ENCODE measurements at places on chromosomes 7 and 10. TPM values are rescaled to one million over a fixed set of nuclear protein-coding genes. Genes with fewer than 3 reads are reported as not detected.

DNA sequence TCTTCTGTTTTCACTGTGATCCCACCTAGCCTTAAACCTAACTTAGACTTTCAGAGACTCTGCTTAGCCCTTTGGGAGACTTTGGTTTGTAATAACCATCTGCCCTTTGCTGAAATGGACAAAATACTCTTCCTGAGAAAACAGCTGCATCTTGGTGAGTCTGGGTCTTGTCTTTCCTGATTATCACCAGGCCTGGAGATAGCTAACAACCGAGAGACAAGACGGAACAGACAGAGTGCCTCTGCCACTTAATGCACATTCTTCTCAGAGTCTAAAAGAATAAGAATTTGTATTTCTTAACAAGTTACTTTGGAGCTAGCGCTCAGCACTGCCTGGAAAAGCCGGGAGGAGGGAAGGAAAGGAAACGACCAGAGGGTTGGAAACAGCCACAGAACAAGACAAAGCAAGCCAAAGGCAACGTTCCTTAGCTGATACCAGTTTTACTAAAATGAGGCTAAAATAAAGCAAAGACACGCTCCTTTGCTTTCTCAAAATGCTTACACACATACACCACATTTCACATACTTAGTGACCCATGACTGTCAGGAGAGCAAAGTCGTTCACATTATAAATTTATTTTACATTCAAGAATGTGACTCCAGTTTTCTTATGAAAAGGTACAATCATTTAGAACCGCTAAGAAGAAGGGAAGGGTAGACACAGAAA, 70.3 kb upstream of the DGKI start:
- no peak for DNase-seq
- H3K4me1 ChIP-seq = peaks cover 3% of the 10 kb centered on the region
- H3K27me3 ChIP-seq = no peaks in the 10 kb centered on the region
- no peak overlapping the region for H3K27ac ChIP-seq

DNA sequence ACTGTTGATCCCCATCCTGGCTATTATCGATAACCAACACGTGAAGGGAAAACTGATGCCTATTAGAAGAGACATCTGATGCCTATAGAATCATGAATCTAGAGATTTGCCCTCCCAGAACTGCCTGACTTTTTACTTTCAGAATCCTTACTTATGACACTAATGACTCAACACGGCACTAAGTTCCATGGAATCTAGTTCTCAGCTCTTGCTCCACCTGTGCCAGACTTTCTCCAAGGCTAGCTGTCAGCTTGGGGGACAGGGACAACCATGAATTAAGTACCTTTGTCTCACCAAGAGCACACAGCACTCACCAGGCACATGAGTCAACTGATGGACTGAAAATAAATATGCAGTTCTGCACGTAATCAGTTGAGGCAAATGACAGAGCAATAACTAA, 184.2 kb downstream of the FRMD4A start:
- H3K27me3 ChIP-seq = no peaks in the 10 kb centered on the region
- DNase-seq = no peak
- no peaks in the 10 kb centered on the region for H3K4me1 ChIP-seq
- H3K36me3 ChIP-seq = no peaks in the 10 kb centered on the region
- H3K27ac ChIP-seq = no peak overlapping the region

Gene ZNF365
- total RNA-seq = 1.3 TPM

Gene NUDT13
- 2.9 TPM for total RNA-seq

DNA sequence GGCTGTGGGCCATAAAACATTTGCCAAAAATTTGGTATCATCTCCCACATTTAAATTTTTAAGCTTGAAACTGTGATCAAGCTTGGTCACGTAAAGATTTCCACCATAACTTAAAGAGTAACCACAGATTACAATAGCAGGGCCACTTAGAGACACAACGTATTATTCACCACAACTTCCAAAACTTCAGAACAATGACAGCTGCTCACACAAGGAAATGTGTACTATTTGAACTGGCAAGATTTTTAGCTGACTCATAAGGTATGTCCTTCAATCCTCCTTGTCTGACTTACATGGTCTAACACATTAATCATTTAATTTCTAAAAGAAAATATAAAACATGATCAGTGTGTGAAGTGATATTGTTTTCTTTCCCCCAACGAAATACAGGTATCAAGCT, 234.5 kb downstream of the PARD3 start:
- DNase-seq = no peak
- H3K27ac ChIP-seq = no peak overlapping the region
- no peaks in the 10 kb centered on the region for H3K36me3 ChIP-seq
- H3K4me3 ChIP-seq = no peak overlapping the region
- H3K27me3 ChIP-seq = no peaks in the 10 kb centered on the region
- H3K4me1 ChIP-seq = peaks cover 66% of the 10 kb centered on the region

- no peaks in the 10 kb centered on the region for H3K27me3 ChIP-seq
- DNase-seq = no peak
- no peak overlapping the region for H3K4me3 ChIP-seq
- no peaks in the 10 kb centered on the region for H3K36me3 ChIP-seq
These were observed 32.6 kb downstream of the PIP4K2A start for GRCh38 chr10:22681783-22682183.

Gene MET
- total RNA-seq = 27.2 TPM

DNA sequence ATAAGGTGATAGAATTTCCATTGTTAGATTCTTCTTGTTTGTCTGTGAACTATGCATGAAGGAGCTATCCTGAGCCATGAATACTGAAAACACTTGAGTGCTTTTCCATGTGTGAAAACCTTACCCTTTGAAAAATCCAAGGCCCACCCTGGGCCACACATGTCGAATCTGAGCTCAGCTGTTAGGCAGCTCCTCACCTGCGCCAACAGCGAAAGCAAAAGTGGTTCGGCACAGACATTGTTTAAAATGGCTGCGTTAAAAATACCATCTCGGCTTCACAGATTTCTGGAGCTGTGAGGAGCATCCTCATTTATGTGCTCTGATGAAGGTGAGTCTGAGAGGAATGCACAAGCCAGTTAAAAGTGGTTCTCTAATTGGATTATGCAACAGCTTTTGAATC, 137.7 kb downstream of the NEUROD6 start:
- no peak overlapping the region for H3K27ac ChIP-seq
- H3K4me3 ChIP-seq = no peak overlapping the region
- DNase-seq = no peak
- no peaks in the 10 kb centered on the region for H3K27me3 ChIP-seq
- H3K4me1 ChIP-seq = no peaks in the 10 kb centered on the region
- no peaks in the 10 kb centered on the region for H3K36me3 ChIP-seq

DNA sequence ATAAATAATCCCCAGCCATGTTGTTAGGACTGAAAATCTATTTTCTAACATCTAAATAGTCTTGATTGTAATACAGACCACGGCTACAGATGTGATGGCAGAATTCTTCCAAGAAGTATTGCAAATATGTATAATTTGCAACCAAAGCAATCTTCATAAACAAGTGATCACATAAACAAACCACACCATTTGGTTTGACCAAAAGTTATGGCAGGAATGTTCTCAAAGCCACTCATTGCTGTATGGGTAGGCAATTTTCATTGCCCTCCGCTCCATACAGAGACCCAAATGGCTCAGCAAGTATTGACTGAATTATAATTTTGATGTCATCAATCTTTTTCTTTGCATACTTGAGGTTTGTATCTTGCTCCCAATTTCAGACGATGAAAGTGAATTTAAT, 19.0 kb upstream of the RHOBTB1 start:
- H3K27me3 ChIP-seq = no peaks in the 10 kb centered on the region
- no peak overlapping the region for H3K27ac ChIP-seq
- H3K36me3 ChIP-seq = no peaks in the 10 kb centered on the region
- H3K4me1 ChIP-seq = peaks cover 5% of the 10 kb centered on the region

DNA sequence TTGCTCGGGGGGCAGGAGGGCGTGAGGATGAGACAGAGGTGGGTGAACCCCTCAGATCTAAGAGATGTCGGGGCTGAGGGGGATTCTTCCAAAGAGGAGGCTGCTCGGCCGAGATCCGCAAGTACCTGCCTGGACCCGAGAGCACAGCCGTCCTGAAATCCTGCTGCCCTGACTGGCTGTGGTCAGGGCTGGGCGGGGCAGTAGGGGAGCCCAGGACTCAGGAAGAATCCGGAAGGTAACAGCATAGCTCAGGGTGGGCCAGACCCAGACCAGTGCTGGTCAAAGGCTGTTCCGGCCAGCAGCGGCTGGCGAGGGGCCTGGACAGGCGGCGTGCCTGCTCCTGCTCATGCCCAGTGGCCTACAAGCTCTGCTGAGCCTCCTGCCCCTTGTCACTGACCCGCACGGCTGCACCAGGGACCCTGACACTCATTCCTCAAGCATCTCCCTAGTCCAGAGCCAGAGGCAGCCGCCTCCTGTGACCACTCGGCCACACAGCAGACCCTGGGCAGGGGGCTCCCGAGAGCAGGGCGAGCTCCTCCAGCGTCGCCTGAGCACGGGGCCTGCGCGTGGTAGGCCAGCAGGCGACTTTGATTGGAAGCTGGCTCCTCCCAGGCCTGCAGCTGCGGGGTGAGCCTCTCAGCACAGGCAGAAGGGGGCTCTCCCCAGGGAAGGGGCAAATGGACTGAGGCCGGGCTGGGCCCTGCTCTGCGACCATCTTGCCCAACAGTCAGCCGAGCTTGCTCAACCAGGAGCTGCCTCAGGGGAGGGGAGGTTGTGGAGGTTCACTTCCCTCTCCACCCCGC, 3.1 kb upstream of the ADAP1 start:
- peaks cover 37% of the 10 kb centered on the region for H3K4me1 ChIP-seq
- H3K4me3 ChIP-seq = no peak overlapping the region
- no peaks in the 10 kb centered on the region for H3K36me3 ChIP-seq

- no peak for DNase-seq
- H3K4me1 ChIP-seq = peaks cover 25% of the 10 kb centered on the region
- no peaks in the 10 kb centered on the region for H3K36me3 ChIP-seq
- no peaks in the 10 kb centered on the region for H3K27me3 ChIP-seq
- H3K4me3 ChIP-seq = no peak overlapping the region
These were observed 133.3 kb downstream of the EXOC4 start for GRCh38 chr7:133386205-133386604.

DNA sequence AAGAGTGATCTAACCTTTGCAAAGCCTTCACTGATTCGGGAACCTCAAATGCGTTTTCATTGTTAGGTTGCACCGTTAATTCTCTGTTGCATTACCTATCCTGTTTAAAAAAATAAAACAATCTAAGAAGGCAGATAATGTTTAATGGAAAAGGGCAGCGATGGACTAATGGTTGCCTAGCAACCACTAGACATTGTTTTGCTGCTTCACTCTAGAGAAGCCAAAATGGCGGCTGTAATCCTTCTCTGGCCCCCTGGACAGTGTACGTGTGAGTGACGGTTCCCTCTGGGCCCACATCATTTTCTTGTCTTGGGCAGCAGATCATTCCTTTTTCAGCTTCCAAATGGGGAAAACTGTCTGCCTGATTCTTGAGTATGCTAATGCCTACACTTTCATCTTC, 43.3 kb downstream of the FAM204A start:
- H3K27ac ChIP-seq = no peak overlapping the region
- peaks cover 14% of the 10 kb centered on the region for H3K4me1 ChIP-seq
- no peak for DNase-seq
- H3K36me3 ChIP-seq = no peaks in the 10 kb centered on the region
- no peak overlapping the region for H3K4me3 ChIP-seq

Gene GPNMB
- 75.2 TPM for total RNA-seq

DNA sequence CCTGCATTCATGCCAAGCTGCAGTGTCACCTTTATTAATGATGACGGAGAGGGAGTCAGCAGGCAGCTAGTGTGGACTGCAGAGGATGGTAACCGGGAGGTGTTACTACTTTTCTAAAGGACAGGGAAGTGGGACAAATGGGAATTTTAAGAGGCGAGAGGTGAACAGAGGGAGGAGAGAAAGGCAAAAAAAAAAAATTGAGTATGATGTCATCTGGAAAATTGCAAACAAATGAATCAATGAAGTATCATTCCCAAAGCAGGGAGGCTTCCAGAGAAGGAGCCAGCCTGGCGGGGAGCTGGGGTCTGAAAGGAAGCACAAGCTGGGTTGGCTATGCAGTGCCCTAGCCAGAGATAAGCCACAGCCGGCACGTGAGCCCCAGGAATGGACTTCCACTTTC, 12.9 kb downstream of the FRG2B start:
- no peaks in the 10 kb centered on the region for H3K36me3 ChIP-seq
- H3K27ac ChIP-seq = no peak overlapping the region
- no peaks in the 10 kb centered on the region for H3K27me3 ChIP-seq

GRCh38 chr7:98252425-98253054, 508 bp upstream of the TECPR1 start:
- peaks cover 20% of the 10 kb centered on the region for H3K36me3 ChIP-seq
- no peaks in the 10 kb centered on the region for H3K27me3 ChIP-seq
- H3K4me1 ChIP-seq = peaks cover 46% of the 10 kb centered on the region
- no peak for DNase-seq
- peak overlapping the region; percentile 87 for H3K4me3 ChIP-seq

- DNase-seq = no peak
- H3K4me1 ChIP-seq = no peaks in the 10 kb centered on the region
- H3K4me3 ChIP-seq = no peak overlapping the region
These were observed 87.9 kb downstream of the TPK1 start for GRCh38 chr7:144747936-144748335.

Gene TSPAN33
- total RNA-seq = 5.0 TPM

Gene SFTPA1
- total RNA-seq = 3.3 TPM

Gene SLC25A13
- 15.6 TPM for total RNA-seq

Gene ADCY1
- 0.42 TPM for total RNA-seq

Gene IDE
- 33.1 TPM for total RNA-seq

Gene TMEM178B
- total RNA-seq = 0.42 TPM

- no peaks in the 10 kb centered on the region for H3K36me3 ChIP-seq
- no peaks in the 10 kb centered on the region for H3K4me1 ChIP-seq
- no peak for DNase-seq
These were observed 369.5 kb downstream of the ABCA13 start for GRCh38 chr7:48540746-48541145.

GRCh38 chr10:111186358-111186757, 109.5 kb downstream of the ADRA2A start:
- H3K4me3 ChIP-seq = no peak overlapping the region
- no peak overlapping the region for H3K27ac ChIP-seq
- DNase-seq = no peak
- no peaks in the 10 kb centered on the region for H3K36me3 ChIP-seq
- H3K27me3 ChIP-seq = no peaks in the 10 kb centered on the region

Gene CLEC2L
- total RNA-seq = not detected

Gene FAM237B
- not detected for total RNA-seq

- no peaks in the 10 kb centered on the region for H3K27me3 ChIP-seq
- H3K4me3 ChIP-seq = no peak overlapping the region
- H3K27ac ChIP-seq = no peak overlapping the region
- H3K4me1 ChIP-seq = no peaks in the 10 kb centered on the region
- DNase-seq = no peak
- H3K36me3 ChIP-seq = no peaks in the 10 kb centered on the region
These were observed 80.9 kb upstream of the SHH start for GRCh38 chr7:155893176-155893575.

GRCh38 chr7:95598511-95598910, 2.2 kb upstream of the PDK4 start:
- peaks cover 35% of the 10 kb centered on the region for H3K4me1 ChIP-seq
- DNase-seq = no peak
- no peaks in the 10 kb centered on the region for H3K27me3 ChIP-seq

Gene PTER
- total RNA-seq = 10.4 TPM
